Testis (tissue), 5 donors: ENCODE measurements at places on chromosomes 2 and 18. TPM values are rescaled to one million over a fixed set of nuclear protein-coding genes. Genes with fewer than 3 reads are reported as not detected.

- H3K36me3 ChIP-seq: no peaks in the 10 kb centered on the region
- H3K27me3 ChIP-seq: no peaks in the 10 kb centered on the region
- no peak for DNase-seq
- H3K4me1 ChIP-seq: peaks cover 37% of the 10 kb centered on the region
Observed at GRCh38 chr2:47089083-47089464, 66.0 kb downstream of the STPG4 start.

DNA sequence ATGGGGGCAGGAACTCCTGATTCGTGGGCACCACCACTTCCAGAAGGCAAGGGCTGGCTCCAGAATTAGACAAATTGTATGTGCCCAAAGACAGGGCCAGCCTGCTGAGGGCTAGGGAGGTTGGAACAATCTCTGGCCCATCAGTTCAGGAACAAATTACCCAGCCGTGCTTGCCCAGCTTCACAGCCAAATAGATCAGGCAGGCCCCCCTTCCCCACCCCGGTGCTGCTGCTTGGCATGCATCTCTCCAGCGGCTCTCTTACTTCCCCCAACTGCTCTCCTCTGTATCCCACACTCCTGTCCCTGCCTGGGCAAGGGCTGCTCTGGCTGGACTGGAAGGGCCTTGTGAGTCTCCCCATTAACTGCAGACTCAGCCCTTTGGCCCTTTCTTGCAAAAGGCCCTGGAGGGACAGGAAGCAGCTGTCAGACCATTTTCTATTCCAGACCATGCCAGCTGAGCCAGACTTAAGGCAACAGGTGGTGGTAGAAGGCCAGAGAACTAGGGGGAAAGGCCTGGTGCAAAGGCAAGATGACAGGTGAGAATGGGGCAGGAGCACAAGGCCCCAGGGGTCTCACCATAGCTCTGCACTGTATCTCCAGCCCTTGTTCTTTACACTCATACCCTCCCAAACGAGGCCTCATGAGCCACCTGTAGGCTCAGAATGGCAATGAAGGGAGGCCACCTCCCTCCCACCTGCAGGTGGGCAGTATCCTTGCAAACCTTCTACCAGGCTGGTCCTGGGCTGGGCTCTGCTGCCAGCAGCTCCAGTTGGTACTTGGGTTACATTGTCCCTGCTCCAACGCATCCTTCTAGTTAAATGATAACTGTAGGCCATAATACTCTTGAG is 30.7 kb upstream of the ACAA2 start:
- no peaks in the 10 kb centered on the region for H3K27me3 ChIP-seq
- no peaks in the 10 kb centered on the region for H3K4me1 ChIP-seq
- no peak overlapping the region for H3K4me3 ChIP-seq
- no peak for DNase-seq
- no peak overlapping the region for H3K27ac ChIP-seq
- H3K36me3 ChIP-seq: no peaks in the 10 kb centered on the region

GRCh38 chr2:46878886-46879285 is 36.7 kb downstream of the MCFD2 start:
- H3K36me3 ChIP-seq: no peaks in the 10 kb centered on the region
- no peak for DNase-seq
- peaks cover 7% of the 10 kb centered on the region for H3K4me1 ChIP-seq
- no peak overlapping the region for H3K4me3 ChIP-seq

DNA sequence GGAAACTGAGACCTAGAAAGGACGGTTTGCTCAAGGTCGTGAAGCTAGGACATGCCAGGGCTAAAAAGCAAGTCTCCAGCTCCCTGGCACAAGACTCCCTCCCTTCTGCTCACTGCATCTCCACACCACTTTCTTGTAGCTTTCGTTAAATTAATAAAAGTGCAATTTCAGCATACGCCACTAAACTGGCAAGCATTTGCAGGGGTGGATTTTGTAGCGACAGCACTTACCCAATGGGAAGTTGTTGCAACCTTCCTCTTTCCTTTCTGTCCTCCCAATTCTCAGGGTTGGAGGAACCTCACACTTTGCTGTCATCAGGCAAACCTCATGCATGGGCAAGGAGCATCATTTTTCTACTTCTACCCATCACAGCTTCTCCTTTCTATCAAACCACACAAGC is 7.4 kb upstream of the RHOB start:
- H3K27ac ChIP-seq: no peak overlapping the region
- H3K4me3 ChIP-seq: no peak overlapping the region
- H3K4me1 ChIP-seq: no peaks in the 10 kb centered on the region

GRCh38 chr2:853203-853870 is 97.3 kb upstream of the SNTG2 start:
- H3K27me3 ChIP-seq: no peaks in the 10 kb centered on the region
- H3K36me3 ChIP-seq: no peaks in the 10 kb centered on the region
- no peak overlapping the region for H3K27ac ChIP-seq
- H3K4me1 ChIP-seq: no peaks in the 10 kb centered on the region
- DNase-seq: no peak

GRCh38 chr2:198479065-198479464 is 674.7 kb downstream of the PLCL1 start:
- no peaks in the 10 kb centered on the region for H3K36me3 ChIP-seq
- H3K27ac ChIP-seq: no peak overlapping the region
- H3K4me3 ChIP-seq: no peak overlapping the region
- no peak for DNase-seq
- no peaks in the 10 kb centered on the region for H3K4me1 ChIP-seq
- no peaks in the 10 kb centered on the region for H3K27me3 ChIP-seq

- no peaks in the 10 kb centered on the region for H3K36me3 ChIP-seq
- no peak overlapping the region for H3K4me3 ChIP-seq
- H3K27me3 ChIP-seq: no peaks in the 10 kb centered on the region
- no peak for DNase-seq
- H3K27ac ChIP-seq: no peak overlapping the region
- H3K4me1 ChIP-seq: peaks cover 12% of the 10 kb centered on the region
Observed at GRCh38 chr18:58288921-58289797, 245.1 kb downstream of the NEDD4L start.

- H3K36me3 ChIP-seq: no peaks in the 10 kb centered on the region
- no peaks in the 10 kb centered on the region for H3K27me3 ChIP-seq
- H3K4me3 ChIP-seq: no peak overlapping the region
Observed at GRCh38 chr2:23703583-23704385, 223.1 kb downstream of the ATAD2B start.

GRCh38 chr18:33835419-33835818 is 257.4 kb downstream of the ASXL3 start:
- H3K27me3 ChIP-seq: no peaks in the 10 kb centered on the region
- no peaks in the 10 kb centered on the region for H3K4me1 ChIP-seq
- no peak overlapping the region for H3K27ac ChIP-seq
- no peak overlapping the region for H3K4me3 ChIP-seq

Gene CCBE1
- 1.8 TPM for total RNA-seq

GRCh38 chr2:46518861-46519260 is 39.5 kb downstream of the TMEM247 start:
- DNase-seq: no peak
- no peak overlapping the region for H3K4me3 ChIP-seq
- no peak overlapping the region for H3K27ac ChIP-seq
- no peaks in the 10 kb centered on the region for H3K36me3 ChIP-seq
- H3K27me3 ChIP-seq: no peaks in the 10 kb centered on the region
- peaks cover 6% of the 10 kb centered on the region for H3K4me1 ChIP-seq

- no peaks in the 10 kb centered on the region for H3K27me3 ChIP-seq
- no peak overlapping the region for H3K4me3 ChIP-seq
- no peaks in the 10 kb centered on the region for H3K36me3 ChIP-seq
- H3K27ac ChIP-seq: no peak overlapping the region
Observed at GRCh38 chr2:112606547-112606946, 22.1 kb downstream of the CHCHD5 start.

DNA sequence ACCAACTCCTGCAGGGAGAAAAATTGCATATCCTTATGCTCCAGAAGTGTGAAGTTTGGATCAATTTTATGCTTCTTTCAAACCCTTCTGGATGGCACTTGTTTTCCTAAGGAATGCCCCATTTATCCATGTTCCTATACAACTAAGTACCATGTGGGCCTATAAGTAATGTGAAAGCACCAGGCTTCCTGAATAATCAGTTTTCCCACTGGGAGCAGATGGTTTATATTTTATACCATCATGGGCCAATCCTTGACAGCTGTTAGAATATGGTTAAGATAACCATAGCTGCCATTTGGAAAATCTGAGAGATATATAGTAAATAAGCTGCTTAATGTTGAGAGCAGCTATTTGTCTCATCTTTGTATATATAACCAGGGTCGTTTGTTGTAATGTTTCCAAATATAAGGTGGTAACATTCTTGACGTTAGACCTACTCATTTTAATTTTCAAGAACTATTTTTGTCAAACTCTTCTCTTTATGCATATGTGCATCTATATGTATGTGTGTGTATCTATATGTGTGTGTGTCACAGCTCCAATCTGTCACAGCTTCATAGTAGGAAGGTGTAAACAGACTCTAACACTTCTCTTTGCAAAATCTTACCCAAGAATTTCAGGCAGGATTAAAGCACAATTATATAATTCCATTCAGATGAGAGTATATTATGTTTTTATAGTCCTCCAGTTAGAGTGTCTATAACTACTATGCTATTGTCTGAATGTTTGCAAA is 458.7 kb upstream of the GCFC2 start:
- no peaks in the 10 kb centered on the region for H3K27me3 ChIP-seq
- H3K36me3 ChIP-seq: no peaks in the 10 kb centered on the region
- DNase-seq: no peak
- H3K4me1 ChIP-seq: no peaks in the 10 kb centered on the region

GRCh38 chr2:127514485-127514884 is 11.8 kb downstream of the IWS1 start:
- no peak overlapping the region for H3K27ac ChIP-seq
- H3K4me1 ChIP-seq: peaks cover 9% of the 10 kb centered on the region
- DNase-seq: no peak
- H3K4me3 ChIP-seq: no peak overlapping the region
